ENCODE measurements at places on chromosomes 11 and 22.

DNA sequence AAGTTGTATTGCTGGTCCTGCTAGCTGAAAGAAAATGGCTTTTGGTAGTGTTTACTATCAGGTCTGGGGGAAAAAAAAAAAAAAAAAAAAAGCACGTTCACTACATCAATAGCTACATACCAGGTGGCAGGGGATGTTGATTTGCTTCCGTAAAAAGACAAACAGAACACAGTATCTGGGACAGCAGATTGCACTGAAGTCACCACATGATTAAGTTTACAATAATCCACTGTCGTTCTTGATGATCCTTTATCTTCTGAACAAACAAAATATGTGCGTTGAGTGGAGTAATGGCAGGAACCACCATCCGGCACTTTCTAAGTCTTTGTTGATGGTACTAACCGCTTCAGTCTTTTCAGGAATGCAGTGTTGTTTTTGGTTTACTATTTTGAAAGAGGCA lies 48.7 kb downstream of the DDX6 start:
- DNase-seq: no peak

DNA sequence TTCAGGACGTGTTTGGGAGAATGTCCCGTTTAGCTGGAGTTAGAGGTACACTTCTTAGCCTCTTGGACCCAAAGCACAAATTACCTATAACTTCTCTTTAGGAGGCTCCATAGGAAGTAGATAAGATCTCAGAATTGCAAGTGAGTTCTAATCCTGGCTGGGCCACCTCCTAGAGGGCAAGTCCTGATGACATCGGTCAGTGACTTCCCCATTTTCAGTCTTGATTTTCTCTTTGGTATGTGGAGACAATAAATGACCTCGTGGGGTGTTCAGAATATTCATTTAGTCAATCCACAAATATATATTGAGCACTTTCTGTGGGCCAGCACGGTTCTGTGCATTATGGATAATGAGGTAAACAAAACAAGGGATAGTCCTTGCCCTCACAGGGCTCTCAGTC lies 208.6 kb downstream of the CWF19L2 start:
- no peak for DNase-seq

GRCh38 chr11:100930185-100930778 lies 199.3 kb downstream of the PGR start:
- DNase-seq: peak; percentile 70

GRCh38 chr11:7688238-7688826 lies 15.0 kb upstream of the CYB5R2 start:
- peak; percentile 3 for DNase-seq

- no peak for DNase-seq
Measured at GRCh38 chr11:2837096-2837601, 48.4 kb downstream of the CDKN1C start.

DNA sequence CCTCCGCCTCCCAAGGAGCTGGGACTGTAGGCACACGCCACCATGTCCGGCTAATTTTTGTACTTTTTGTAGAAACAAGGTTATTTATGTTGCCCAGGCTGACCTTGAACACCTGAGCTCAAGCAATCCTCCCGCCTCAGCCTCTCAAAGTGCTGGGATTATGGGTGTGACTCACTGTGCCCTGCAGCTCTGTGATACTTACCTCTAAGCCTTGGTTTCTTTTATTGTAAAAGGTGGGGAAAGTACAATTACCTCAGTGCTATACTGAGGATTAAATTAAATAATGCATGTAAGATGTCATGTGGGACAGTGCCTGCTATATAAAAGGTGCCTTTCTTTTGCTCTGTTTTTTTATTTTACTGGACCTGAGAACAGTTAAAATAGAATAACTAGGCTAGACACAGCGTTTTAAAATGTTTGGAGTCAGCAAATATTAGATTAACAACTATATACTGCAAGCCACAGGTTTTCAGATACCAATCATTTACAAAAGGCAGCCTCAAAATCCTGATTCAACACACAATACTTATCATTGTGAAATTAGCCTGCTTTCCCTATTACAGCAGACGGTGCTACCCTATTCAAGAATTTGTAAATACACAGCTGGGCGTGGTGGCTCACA lies 30.0 kb downstream of the PRR14L start:
- DNase-seq: no peak

DNA sequence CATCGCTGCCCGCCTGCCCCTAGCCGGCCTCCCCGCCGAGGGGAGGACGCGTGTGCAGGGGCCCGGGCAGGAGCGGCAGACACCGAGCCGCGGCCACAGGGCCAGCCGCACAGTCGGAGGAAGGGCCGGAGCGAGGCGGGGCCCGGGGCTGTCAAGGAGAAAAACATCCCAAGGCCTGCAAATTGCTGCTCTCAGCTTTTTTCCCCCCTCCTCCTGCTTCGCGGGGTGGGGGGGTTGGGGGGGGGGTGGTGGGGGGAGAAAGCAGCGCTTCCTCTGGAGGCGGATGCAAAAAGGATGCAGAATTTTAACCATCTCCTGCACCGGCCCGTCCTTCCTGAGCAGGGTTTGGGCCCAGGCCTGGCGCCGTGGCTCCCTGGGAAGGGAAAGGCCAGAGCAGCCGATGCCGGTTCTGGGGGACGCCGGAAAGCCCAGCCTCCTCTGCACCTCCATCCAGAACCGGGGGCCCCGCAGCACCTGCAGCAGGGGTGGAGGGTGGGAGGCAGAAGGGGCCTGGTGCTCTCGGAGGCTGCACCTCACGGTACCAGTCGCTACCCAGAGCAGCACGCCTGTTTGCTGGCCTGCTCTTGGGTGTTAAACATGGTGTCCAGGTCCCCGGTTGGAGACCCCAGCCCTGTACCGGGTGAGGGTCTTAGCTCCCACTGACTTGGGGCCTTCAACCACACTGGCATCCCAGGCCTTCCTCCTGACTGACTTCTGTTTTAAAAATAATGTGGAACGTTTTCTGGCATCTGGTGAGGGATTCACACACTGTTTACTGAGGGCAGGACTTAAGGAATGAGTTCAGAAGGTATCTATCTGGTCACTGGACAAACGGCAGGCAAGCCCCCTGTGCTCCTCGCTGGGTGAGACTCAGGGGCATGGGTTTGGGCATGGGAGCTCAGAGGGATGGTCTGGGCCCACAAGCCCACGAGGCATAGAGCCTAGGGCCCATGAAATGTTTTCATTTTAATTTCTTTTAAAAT lies 77.4 kb upstream of the WNT7B start:
- peak; percentile 69 for DNase-seq

GRCh38 chr11:128878455-128878854 lies 11.4 kb upstream of the KCNJ1 start:
- DNase-seq: no peak

GRCh38 chr11:11798586-11799438 lies 43.0 kb upstream of the USP47 start:
- DNase-seq: peak; percentile 16

DNA sequence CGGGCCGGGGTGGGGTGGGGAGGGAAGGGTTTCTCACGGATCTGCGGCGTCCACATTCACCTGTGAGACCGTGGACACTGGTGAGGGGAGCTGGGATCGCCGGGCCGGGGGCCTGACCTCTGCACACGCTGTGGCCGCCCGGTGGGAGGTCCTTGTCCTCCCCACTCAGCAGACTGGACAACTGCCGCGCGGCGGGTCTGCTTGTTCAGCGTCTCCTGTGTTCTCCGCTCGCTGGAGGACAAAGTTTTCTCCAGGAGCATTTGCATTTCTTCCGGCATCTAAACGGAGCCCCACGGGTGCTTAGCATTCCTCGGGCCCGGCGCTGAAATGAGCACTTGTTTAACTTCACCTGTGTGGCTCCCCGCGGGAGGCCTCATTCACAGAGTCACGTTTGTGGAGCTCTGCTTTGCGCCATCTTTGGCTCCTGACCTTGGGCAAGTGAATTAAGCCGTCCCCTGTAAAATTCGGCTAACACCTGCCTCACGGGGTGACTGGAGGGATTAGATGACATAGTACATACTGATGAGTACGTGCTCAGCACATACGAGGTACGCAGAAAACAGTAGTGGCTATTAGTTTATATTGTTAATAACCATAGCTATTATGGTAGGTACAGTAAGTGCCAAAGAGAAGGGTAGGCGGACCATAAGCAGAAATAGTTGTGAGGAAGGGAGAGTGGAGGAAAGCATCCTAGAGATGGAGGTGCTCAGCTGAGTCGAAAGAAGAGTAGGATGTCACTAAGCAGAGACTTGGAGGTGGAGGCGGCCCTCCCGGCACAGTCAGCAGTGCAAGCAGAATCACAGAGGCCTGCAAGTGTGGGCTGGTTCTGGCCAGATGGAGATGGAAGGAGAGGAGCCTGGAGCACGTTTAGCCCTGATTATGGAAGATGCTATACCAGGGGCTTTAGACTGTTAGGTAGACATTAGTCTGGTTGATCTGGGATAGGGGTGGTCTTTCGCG lies 885 bp downstream of the TRMU start:
- DNase-seq: peak; percentile 2

DNA sequence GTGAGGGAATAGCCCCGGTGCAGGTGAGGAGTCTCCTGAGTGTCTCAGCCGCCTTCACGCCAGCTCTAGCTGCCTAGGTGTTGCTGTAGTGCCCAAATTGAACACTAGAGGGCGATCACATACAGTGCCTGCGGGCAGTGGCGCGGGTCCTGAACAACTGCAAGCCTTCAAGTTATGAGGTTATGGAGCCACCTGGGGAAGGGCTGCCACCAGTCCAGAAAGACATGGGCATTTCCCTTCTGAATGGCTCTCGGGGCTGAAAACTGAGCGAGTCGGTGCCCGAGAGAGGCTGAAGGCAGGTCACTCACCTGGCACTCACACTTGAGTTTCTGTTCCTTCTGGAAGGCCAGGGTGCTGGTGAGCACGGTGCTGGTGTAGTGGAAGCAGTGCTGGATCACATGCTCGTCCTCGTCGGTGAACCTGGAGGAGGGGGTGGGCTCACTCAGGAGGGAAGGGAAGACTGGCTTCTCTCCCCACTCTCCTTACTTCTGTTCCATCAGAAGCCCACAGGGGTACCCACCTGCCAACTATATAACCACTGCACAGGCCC lies 88.4 kb downstream of the PDE2A start:
- DNase-seq: peak; percentile 45

DNA sequence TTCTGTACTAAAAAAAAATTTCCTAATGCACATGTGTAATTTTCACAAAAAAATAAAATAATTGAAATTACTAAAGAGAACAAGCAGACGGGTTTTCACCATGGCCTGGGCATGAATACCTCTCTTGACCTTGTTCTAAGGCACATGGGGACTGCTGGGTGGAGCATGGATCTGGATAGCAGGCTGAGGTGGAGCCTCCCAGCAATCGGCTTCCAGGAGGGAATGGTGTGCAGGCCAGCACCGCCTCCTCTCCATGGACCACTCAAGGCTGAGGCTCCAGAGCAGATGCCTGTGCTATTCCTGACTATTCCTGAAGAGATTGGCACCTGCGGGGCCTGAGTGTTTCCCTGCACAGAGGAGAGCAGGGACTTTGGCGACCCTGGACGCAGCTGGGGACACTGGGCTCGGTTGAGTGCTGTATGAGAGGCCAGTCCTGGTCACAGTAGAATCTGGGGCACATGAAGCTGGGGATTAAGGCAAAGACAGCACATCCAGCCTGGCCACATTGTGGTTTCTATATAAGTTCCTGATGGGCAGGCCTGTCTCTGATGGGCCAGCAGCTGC lies 963.6 kb downstream of the BRD1 start:
- no peak for DNase-seq

GRCh38 chr11:46942172-46942571 lies 5.6 kb downstream of the CSTPP1 start:
- DNase-seq: no peak

GRCh38 chr11:944711-945470 lies 19.2 kb downstream of the AP2A2 start:
- peak; percentile 74 for DNase-seq

GRCh38 chr11:110072930-110073329 lies 20.3 kb upstream of the ZC3H12C start:
- DNase-seq: no peak

- DNase-seq: no peak
Measured at GRCh38 chr11:24413391-24413790, 83.5 kb upstream of the LUZP2 start.

GRCh38 chr11:2012440-2012839 lies 14.8 kb upstream of the H19 start:
- no peak for DNase-seq

DNA sequence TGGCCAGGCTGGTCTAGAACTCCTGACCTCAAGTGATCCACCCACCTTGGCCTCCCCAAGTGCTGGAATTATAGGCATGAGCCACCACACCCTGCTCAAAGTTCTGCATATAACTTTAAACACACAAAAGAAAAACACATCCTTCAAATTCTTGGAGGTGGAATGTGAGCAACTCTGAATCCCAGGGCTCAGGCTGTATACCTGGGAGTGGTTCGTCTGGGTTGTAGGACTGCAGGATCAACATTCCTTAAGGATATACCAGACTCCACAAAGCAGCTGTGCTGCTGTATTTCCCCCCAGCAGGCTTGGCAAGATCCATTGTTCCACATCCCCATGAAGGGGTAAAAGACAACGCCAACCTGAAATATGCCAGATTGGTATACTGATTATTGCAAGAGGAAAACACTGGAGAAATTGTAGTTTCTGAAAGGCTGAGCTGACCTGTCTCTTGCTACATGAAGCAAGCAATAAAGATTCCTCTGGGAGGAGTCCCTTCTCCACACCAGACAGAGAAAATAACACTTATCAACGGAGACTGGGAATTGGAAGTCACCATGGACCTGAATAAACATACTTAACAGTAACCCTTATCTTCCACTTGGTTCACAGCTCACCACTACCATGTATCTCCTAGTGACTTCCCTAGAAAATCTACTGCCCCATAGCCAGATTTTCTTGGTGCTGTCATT lies 12.2 kb upstream of the RPS3 start:
- peak; percentile 21 for DNase-seq

DNA sequence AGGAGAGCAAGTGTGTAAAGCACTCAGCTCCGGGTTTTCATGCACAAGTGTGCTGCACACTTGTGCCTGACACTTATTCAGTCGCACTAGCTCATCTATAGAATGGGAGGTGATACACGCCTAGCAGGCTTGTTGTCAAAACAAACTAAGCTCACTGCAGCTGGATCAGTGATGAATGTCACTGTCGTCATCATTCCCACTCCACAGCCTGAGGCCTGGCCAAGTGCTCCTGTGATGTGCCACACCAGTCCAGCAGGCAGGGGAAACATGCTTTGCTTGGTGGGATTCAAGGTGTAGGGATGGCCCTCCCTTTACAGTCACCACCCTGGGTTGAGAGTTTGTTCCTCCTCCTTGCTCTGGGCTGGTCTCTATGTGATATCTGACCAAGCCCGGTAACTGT lies 6.8 kb downstream of the MPST start:
- DNase-seq: no peak

DNA sequence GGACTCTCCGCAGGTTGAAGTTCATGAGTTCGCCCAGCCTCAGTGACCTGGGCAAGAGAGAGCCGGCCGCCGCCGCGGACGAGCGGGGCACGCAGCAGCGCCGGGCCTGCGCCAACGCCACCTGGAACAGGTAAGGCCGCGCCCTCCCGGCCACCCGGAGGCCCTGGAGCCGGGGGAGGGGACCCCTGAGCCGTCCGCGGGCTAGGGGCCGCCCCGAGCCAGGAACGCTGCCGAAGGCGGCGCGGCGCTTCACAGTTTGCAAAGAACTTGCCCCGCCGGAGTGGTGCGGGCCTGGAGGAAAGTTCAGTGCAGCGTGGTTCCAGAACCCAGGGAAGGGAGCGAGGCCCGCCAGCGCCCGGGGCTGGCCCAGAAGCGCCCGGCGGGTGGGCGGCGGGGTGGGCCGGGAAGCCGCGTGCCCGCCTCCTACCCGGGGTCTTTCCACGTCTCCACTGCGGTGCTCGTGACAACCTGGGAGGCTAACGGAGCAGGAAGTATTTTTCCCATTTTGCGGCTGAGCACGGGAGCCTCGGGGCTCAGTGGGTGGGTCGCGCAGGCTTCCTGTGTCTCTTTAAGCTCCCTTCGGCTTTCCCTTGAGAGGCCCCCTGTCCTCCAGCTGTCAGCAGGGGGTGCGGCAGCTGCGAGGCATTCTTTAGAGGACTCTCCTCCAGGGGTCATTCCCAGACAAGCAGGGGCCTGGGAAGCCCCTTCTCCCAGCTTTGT lies 635 bp downstream of the PRR5 start:
- DNase-seq: peak; percentile 1
